ENCODE measurements at places on chromosomes 12 and 14.

DNA sequence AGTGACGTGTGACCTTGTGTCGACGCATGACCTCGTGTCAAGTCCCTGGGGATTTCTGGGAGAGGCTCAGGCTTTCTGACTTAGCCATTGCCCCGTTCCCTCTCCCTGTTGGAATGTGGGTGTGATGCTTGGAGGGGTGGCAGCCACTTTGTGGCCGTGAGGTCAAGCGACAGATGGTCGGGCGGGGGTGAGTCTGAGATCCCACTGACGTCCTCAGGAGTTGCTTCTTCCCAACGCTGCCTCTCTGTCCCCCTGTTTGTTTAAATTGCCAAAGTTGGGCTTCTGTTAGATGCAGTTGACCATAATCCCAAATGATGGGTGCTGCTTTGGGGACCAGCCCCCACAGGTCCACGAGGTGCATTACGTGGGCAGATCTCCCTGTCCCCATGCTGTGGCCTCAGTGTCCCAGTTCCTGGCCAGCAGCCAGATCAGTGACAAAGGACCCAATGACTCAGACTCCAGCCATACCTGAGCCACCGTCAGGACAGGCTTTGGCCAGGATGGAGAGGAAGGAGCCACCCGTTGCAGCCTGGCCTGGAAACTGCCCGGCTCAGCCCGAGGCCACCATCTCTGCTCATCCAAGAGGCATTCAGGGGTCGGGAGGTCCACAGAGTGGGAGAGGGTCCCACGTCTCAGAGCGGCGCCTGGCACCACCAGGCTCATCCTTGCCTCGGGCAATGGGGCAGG, 34.4 kb upstream of the GALNT9 start:
- DNase-seq = no peak

DNA sequence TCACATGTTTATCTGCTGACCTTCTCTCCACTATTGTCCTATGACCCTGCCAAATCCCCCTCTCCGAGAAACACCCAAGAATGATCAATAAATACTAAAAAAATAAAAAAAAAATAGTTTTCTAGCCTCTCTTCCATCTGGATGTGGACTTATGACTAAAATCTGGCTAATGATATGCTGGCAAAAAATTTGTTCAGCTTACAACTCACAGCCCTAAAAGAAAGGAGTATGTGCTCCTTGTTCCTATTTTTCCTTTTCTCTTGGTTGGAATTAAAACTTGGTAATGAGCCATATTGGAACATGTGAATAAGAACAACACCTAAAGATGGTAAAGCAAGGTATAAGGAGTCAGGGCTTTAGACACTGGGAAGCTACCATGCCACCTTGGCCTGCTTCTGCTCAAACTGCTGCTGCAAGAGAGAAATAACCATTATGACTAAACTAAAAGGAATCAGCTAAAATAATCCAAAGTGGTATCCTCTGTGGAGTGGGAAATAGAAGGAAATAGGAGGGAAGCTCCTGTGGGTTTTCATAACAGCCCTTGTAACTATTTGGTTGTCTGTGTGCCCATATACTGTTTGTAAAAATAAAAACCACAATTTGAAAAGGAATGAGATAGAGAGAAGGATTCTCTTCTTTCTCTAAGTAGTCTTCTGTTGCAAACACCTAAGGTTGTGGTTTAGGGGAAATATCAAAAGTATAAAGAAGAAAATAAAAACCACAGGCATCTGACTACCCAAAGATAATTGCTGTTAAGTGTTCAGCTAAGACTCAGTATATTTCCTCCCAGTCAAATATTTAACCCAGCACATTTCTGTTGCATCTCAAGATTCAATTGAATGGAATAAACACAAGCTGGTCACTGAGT, 53.8 kb downstream of the SDR9C7 start:
- peak; percentile 76 for DNase-seq

- no peak for DNase-seq
Measured at GRCh38 chr14:75162631-75163030, 13.8 kb downstream of the TMED10 start.

- DNase-seq = no peak
Measured at GRCh38 chr14:37601865-37602264, 6.4 kb downstream of the TTC6 start.

Data from hematopoietic multipotent progenitor cell treated with erythropoietin and hydrocortisone succinate and interleukin-3 and kit ligand, for 4 days (in vitro differentiated cells).